Posterior vena cava (tissue), 2 donors: ENCODE measurements at places on chromosomes 5 and 9. TPM values are rescaled to one million over a fixed set of nuclear protein-coding genes. Genes with fewer than 3 reads are reported as not detected.

The PPP2R2B gene
- total RNA-seq = 53.1 TPM

The NUP214 gene
- 33.9 TPM for total RNA-seq

The PCDHGA3 gene
- total RNA-seq = 3.0 TPM

The MAN1B1 gene
- total RNA-seq = 44.3 TPM

The FRMD3 gene
- total RNA-seq = 5.1 TPM

The RHOBTB3 gene
- total RNA-seq = 55.7 TPM

The CBY3 gene
- total RNA-seq = not detected

The SLC45A2 gene
- not detected for total RNA-seq

The SLCO4C1 gene
- 0.37 TPM for total RNA-seq

The COL5A1 gene
- 71.1 TPM for total RNA-seq

The IRX2 gene
- total RNA-seq = 0.38 TPM

The C9 gene
- total RNA-seq = 0.19 TPM

The KDM4C gene
- total RNA-seq = 36.7 TPM

The GABRA6 gene
- not detected for total RNA-seq

The GOLM1 gene
- total RNA-seq = 22.4 TPM

The ACOT12 gene
- not detected for total RNA-seq

The ZNF366 gene
- total RNA-seq = 5.0 TPM

The BARHL1 gene
- total RNA-seq = not detected

The LRRC19 gene
- total RNA-seq = not detected

The WDR31 gene
- 2.3 TPM for total RNA-seq

The PCA3 gene
- total RNA-seq = not detected

The GAPT gene
- 2.5 TPM for total RNA-seq

The CMYA5 gene
- 2.6 TPM for total RNA-seq

The ENHO gene
- total RNA-seq = 0.74 TPM

The CEP72 gene
- 1.9 TPM for total RNA-seq

The HDHD3 gene
- total RNA-seq = 10.6 TPM

The DAB2 gene
- 96.8 TPM for total RNA-seq

The ITGA2 gene
- 7.5 TPM for total RNA-seq

The MRPL50 gene
- 8.9 TPM for total RNA-seq

The TAS2R1 gene
- total RNA-seq = not detected

The TLR4 gene
- total RNA-seq = 18.1 TPM

The CATSPER3 gene
- total RNA-seq = 0.43 TPM

The FRRS1L gene
- total RNA-seq = 2.6 TPM

The ITK gene
- 1.2 TPM for total RNA-seq

The GEMIN5 gene
- total RNA-seq = 14.2 TPM

The FAM78A gene
- 4.1 TPM for total RNA-seq

The UBE2D2 gene
- total RNA-seq = 105 TPM

The PCDHB12 gene
- 4.1 TPM for total RNA-seq

The FAM120AOS gene
- total RNA-seq = 44.0 TPM

The AQP3 gene
- total RNA-seq = 8.4 TPM

The PTGDS gene
- total RNA-seq = 475 TPM

The ZDHHC12 gene
- 8.3 TPM for total RNA-seq

The LCN1 gene
- total RNA-seq = 2.4 TPM

The MAST4 gene
- total RNA-seq = 45.6 TPM

The SH3TC2 gene
- 0.93 TPM for total RNA-seq
